Metanephros (tissue), 2 donors: ENCODE measurements at places on chromosomes 1 and 21. TPM values are rescaled to one million over a fixed set of nuclear protein-coding genes. Genes with fewer than 3 reads are reported as not detected.

The ORC1 gene
- total RNA-seq, result 4.0 TPM

The LRRC52 gene
- total RNA-seq, result not detected

The NGF gene
- 2.2 TPM for total RNA-seq

The SLC2A5 gene
- 7.5 TPM for total RNA-seq

The HES4 gene
- 46.8 TPM for total RNA-seq

The AJAP1 gene
- 4.0 TPM for total RNA-seq

The ADGRL2 gene
- total RNA-seq, result 191 TPM

The CRNN gene
- total RNA-seq, result not detected

The ADORA1 gene
- total RNA-seq, result 4.9 TPM

The SFPQ gene
- 220 TPM for total RNA-seq

The MOV10 gene
- total RNA-seq, result 54.4 TPM

The ZMYND12 gene
- 3.5 TPM for total RNA-seq

The HCRTR1 gene
- total RNA-seq, result 0.35 TPM

The PKP1 gene
- total RNA-seq, result 0.64 TPM

The EPS8L3 gene
- 0.41 TPM for total RNA-seq

The ATXN7L2 gene
- 6.0 TPM for total RNA-seq

The GIPC2 gene
- total RNA-seq, result 7.5 TPM

The DIO1 gene
- 8.6 TPM for total RNA-seq

The FCER1A gene
- 2.1 TPM for total RNA-seq

The GJA8 gene
- 0.64 TPM for total RNA-seq

The SAMD13 gene
- total RNA-seq, result 3.0 TPM

The AMY1C gene
- not detected for total RNA-seq

The ADAMTS4 gene
- 1.3 TPM for total RNA-seq

The C1QTNF12 gene
- 5.3 TPM for total RNA-seq

The RBM8A gene
- total RNA-seq, result 55.0 TPM

The UBE2U gene
- not detected for total RNA-seq

The SPRR4 gene
- not detected for total RNA-seq

The SYPL2 gene
- 25.6 TPM for total RNA-seq

The RNU1-3 gene
- 7,909 TPM for total RNA-seq

The MMEL1 gene
- total RNA-seq, result 6.8 TPM

The EPB41 gene
- total RNA-seq, result 57.3 TPM

The CA14 gene
- 2.3 TPM for total RNA-seq

The EPHA2 gene
- 32.3 TPM for total RNA-seq

The FAM151A gene
- 9.3 TPM for total RNA-seq

The DDOST gene
- total RNA-seq, result 182 TPM

The ILDR2 gene
- 10.2 TPM for total RNA-seq

The OLFML2B gene
- total RNA-seq, result 11.5 TPM

The SEMA4A gene
- 20.3 TPM for total RNA-seq

The OR2T6 gene
- not detected for total RNA-seq

The SH3D21 gene
- 19.5 TPM for total RNA-seq

The SYNC gene
- total RNA-seq, result 9.3 TPM

The CTTNBP2NL gene
- 17.0 TPM for total RNA-seq

The CYP4A11 gene
- total RNA-seq, result 22.1 TPM

The SLFNL1 gene
- total RNA-seq, result 1.2 TPM

The CELA3A gene
- total RNA-seq, result 0.23 TPM

The NBPF19 gene
- 38.2 TPM for total RNA-seq
